Suppressor macrophage treated with lipopolysaccharide for 1 hour (primary cell): ENCODE measurements at places on chromosomes 7 and 10.

DNA sequence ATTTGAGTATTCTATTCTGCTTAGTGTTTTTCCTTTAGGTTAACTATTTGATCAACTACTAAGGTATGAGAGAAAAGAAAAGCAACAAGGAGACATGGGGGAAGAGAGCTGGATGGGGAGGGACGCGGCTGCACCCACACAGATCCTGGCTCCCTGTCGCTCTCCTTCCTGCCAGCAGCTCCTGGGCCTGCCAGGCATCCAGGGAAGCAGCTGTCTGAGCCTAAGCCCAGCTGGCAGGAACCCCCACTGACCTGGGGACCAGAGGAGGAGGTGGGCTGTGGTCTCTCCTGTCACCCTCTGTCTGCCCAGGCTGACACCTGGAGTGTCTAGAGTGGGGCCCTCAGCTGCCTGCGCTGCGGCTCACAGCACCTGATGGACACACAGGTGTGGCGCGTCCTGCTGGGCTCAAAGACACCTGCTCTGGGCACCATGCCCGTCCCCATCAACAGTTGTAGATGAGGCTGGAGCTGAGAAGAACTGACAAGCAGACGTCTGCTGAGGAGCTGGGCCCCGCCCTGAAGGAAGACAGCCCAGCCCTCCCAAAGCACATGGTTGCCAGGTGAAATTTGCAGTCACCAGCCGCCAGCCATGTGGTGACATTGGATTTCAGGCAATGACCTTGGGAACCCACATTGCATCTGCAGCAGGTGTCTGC, 207.9 kb downstream of the PLXNA4 start:
- no peak for DNase-seq

DNA sequence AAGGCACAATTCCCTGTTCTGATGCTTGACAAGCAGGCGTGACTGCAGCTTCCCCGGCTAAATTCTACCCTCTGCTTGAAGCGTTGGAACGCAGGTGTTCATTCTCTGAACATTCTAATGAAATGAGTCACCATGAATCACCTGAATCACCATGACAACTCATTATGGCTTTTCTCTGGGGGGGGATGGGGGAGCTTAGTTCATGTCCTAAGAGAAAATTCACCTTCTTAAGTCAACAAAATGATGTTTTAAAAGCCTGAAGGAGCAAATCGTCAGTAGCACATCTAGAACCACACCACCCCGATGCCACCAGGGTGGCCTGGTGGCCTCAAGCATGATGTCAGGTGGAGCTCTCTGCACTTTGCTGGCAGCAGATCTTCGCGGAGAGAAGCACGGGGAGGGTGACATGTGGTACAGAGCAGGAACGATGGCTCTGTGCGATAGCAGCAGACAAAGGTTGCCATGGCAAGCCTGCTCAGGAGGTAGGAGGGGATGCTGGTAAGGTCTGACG, 33.7 kb downstream of the DDC start:
- no peak for DNase-seq

- DNase-seq: peak; percentile 16
Measured at GRCh38 chr10:110931769-110932381, 12.5 kb downstream of the SHOC2 start.

DNA sequence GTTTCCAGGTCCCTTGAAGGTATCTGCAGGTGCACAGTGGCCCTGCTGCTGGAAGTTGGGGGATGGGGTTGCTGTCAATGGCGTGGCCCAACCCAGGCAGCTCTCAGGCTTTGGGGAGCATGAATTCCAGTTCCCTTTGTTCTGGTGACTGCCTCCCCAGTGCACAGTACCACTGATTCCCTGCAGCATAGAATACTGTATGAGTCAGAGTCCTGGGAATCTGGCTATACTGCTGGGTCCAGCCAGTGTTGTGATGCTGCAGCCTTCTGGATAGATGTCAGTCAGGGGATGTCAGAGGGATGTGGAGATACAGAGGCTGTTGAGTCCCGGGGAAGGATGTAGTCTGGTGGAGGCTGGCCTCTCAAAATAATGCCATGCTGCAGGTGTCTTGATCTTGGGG, 99.3 kb downstream of the LANCL2 start:
- DNase-seq: no peak

- DNase-seq: no peak
Measured at GRCh38 chr10:43734716-43735115, 86.0 kb upstream of the ZNF32 start.

DNA sequence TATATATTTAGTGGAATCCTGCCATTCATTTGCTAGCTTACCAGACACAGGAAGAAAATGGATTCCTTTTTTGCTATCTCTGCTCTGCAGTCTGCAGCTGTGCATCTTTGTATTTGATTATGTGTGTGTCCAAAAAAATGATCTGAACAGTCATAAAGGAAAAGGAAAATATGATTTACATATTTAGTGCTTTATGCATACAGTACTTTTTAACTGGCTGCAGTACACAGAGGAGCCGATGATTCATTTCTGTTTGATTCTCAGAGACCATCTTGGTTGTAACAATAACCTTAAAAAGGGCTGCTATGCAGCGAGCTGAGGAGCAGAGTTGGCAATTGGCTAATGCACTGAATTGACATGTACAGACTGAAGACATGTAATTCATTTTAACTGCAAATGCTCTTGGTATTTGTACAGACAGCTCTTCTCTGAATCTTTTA, 151.3 kb upstream of the FZD1 start:
- DNase-seq: no peak

GRCh38 chr7:140877249-140877524, 47.5 kb downstream of the BRAF start:
- DNase-seq: no peak

- DNase-seq: no peak
Measured at GRCh38 chr7:4789194-4790077, 14.0 kb downstream of the AP5Z1 start.

- no peak for DNase-seq
Measured at GRCh38 chr10:79420974-79421688, 24.3 kb downstream of the ZCCHC24 start.

- DNase-seq: no peak
Measured at GRCh38 chr7:104142147-104142546, 65.7 kb downstream of the ORC5 start.

- no peak for DNase-seq
Measured at GRCh38 chr7:127816354-127817190, 164.6 kb downstream of the SND1 start.

GRCh38 chr10:51630640-51631005, 68.8 kb downstream of the CSTF2T start:
- no peak for DNase-seq

- no peak for DNase-seq
Measured at GRCh38 chr10:12748186-12748585, 253.3 kb downstream of the CCDC3 start.
